ENCODE measurements at places on chromosomes 3 and 15.

DNA sequence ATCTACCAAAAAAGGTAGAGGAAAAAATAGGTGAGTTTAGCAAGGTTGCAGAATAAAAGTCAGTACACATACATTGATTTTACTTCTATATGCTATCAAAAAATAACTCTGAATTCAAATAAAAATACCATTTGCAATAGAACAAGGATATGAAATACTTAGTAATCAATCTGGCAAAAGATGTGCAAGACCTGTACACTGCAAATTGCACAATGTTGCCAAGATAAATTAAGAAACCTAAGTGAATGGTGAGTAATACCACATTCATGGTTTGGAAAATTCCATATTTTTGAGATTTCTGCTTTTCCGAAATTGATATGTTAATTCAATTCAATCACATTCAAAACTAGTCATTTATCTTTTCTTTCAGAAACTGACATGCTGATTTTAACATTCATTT, 464.8 kb downstream of the EPHA3 start:
- no peak for DNase-seq

DNA sequence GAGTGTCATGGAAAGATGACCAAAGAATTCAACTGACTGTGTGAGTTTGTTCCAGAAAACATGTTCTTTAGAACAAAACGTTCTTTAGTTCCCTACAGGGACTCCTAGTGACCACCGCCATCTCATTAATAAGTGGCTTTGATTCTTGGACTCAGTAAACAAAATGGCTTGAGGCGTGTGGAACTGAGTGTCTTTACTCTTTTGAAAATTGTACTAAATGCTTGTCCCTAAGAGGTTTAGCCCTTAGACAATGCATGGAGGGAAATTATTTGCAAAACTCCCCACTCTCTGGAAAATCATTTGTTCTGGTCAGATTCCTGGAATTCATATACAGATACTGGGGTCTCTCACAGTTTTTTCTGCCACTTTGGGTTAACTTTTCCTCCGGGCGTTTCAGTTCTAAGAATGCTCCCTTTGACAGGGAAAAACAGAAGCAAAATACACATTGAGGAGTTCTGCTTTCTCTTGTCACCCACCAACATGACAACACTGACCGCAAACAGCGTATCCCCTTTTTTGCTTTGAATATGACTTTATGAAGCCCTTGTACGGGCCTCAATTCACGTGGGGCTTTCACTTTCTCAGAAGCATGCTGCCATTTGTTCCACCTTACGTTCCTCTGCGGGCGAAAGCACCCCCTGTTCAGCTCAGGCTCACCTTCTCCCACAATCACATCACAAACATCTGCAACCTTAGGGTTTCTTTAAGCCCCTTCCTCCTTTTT, 15.3 kb upstream of the NRROS start:
- peak; percentile 88 for DNase-seq

GRCh38 chr15:57951328-57951932, 114.1 kb downstream of the ALDH1A2 start:
- no peak for DNase-seq

GRCh38 chr3:193737191-193737751, 144.3 kb downstream of the OPA1 start:
- no peak for DNase-seq

DNA sequence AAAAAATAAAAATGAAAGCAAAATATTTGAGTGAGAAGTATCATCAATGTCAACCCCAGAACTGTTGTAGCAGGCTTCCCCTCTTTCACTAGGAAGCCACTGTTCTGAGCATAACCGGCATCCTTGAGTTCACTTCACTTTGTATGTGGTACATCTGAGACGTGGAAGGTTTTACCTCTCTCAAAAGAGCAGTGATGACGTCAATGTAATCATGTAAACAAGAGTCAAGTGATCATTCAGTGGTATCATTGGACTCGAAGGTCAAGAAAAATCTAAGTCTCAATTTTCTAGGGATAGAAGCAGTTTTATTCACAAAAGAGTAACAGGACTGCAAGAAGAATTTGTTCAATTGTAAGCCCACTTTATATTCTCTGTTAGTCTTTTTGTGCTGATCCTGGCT, 339.8 kb upstream of the THRB start:
- no peak for DNase-seq

- DNase-seq, result no peak
Measured at GRCh38 chr15:63972801-63973200, 73.5 kb downstream of the DAPK2 start.
